D341Med (cell line): ENCODE measurements at places on chromosomes 12 and 14.

DNA sequence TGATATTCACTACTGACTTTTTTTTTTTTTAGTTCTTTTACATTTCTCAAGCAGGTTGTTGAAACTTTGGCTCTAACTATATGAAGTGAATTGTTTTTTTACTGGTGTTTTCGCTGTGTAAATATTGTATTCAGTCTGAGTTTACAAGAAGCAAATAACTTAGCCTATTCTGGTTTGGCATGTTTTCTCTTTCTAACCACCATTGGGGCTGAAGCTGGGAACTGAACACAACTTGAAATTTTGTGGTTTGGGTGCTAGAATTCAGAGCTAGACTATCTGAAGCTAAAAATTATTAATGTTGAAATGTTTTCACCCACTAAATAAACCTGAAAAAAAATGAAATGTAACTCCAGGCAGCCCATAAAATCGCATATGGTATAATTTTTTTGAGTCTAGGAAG lies 37.2 kb downstream of the RAD51B start:
- DNase-seq = no peak

- no peak for DNase-seq
Measured at GRCh38 chr12:46222636-46223035, 46.2 kb downstream of the SLC38A1 start.

- no peak for DNase-seq
Measured at GRCh38 chr12:103833095-103833775, 7.8 kb downstream of the NT5DC3 start.

GRCh38 chr12:50039151-50039835 lies 14.0 kb upstream of the RACGAP1 start:
- peak; percentile 86 for DNase-seq

DNA sequence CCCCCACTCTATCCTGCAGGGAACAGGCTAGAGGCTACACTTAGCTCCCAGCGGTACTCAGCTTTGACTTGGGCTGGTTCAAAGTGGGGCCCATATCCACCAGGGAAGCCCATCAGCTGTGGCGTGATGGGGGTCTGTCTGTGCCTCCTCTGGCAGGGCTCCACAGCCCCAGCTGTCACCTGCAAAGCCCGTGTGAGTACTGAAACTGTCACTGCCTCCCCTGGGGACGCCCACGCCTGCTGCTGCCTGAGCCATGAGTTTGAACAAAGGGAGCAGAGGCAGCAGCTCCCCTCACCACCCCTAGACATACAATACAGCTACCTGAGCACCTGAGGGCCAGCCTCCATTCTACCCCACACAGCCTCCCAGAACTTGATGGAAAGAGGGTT lies 5.0 kb downstream of the REM2 start:
- peak; percentile 72 for DNase-seq

- no peak for DNase-seq
Measured at GRCh38 chr14:52094546-52095271, 25.9 kb upstream of the NID2 start.

DNA sequence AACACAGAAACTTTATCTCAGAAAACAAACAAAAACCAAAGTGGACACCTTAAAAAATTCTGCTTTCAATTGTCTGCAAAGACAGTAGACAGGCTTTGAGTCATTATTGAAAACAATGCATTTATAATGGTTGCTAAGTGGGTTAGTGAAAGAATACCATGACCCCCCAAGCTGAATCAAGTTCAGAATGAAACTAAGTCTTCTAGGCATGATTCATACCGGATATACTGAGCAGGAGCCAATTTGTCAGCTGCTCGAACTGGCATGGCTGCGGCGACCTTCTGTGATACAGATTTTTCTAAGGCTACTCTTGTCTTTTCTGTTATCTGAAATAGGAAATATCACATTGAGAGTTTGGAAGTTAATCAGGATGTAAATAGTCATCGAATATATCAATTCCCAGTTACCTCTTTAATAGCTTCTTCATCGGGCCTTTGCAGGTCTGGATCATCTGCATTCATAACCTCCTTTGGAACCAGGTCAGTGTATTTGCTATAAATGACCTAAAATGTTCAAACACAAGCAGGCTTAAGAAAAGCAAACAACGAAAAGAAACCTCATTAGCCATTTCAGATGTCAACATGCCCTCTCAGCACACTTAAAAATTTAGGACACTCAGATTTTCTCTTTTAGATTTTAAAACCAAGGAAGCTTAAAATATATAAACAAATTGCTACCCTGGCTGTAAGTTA lies 22.3 kb downstream of the SNW1 start:
- no peak for DNase-seq

DNA sequence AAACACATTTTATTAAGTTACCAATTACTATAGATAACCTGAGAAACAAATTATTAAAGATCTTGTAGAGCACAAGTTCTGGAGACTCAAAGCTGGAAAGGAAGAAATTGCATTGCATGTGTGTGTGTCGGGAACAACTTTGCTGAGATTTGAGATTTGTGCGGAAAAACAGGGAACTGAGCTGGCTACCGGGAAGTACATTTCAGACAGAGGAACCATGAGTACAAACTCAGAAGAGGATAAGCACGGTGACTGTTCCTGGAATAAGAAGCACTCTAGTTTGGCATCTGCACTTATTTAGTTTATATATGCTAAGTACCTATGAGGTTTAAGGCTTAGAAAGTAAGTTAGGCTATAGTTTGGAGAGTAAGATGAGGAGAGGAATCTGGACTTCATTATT lies 97.8 kb downstream of the DACT1 start:
- DNase-seq = no peak

DNA sequence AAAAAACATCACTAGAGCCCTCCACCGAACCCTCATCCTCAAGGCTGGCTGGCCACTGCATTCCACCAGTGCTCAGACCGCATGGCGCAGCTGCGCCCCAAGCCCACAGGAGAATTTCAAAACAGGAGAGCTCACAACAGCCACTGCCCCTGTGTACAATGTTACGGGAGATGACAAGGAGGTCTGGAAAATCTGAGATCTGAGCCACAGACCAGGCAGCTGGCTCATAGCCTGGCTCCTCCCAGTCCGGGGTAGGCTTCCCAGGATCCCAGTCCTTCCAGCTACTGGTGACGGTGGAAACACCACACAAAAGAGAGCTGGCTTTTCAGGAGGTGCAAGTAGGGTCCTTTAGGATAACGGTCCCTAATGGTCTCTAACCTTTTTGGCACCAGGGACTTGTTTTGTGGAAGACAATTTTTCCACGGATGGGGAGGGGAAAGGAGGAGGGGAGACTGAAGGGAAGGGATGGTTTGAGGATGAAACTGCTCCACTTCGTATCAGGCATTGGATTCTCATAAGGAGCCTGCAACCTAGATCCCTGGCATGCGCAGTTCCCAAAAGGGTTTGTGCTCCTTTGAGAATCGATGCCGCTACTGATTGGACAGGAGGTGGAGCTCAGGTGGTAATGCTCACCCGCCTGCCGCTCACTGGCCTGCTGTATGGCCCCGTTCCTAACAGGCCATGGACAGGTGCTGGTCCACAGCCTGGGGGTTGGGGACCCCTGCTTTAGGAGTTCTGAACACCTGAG lies 23.0 kb upstream of the NRDE2 start:
- DNase-seq = no peak

GRCh38 chr12:71186571-71187288 lies 28.9 kb upstream of the TSPAN8 start:
- no peak for DNase-seq

DNA sequence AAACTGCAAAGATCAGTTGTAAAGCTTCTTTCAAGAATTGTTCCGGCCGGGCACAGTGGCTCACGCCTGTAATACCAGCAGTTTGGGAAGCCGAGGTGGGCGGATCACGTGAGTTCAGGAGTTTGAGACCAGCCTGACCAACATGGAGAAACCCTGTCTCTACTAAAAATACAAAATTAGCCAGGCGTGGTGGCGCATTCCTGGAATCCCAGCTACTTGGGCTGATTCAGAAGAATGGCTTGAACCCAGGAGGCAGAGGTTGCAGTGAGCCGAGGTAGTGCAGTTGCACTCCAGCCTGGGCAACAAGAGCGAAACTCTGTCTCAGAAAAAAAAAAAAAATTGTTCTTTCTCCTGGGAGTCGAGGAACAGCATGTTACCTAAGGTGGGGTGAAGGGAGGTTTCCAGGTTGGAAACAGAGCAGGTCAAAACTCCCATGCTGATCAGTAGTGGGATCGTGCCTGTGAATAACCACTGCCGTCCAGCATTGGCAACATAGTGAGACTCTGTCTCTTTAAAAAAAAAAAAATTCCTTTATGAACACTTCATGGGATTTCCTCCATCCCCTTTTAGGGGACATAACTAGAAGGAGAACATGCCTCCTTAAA lies 13.9 kb downstream of the FBXO34 start:
- DNase-seq = no peak

DNA sequence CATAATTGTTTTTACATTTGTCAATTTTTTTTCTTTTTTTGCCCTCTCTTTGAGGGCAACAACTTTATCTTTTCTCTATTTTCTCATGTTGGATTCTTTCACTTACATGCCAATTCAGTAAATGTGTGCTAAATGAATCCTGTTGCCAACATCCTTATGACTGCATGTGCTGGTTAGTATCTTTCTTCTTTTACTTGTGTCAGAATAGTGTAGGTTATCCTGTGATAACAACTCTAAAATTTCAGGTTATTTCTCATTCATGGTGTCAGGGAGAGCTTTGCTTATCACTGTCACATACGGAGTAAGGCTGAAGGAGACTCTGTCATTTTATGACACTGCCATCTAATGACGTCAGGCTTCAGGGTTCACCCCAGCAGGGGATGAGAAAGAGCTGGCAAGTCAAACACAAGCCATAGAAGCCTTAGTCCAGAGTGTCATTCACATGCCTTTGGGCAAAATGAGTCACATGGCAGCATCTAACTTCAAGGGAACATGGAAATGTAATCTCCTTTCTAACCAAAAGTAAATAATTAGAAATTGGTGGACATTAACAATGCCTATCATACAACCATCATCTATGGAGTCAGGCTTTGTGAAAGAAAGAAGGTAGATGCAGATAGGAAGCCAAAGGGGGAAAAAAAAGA lies 242.5 kb upstream of the ATP2B1 start:
- DNase-seq = no peak

- DNase-seq = no peak
Measured at GRCh38 chr12:30000401-30000800, 216.7 kb upstream of the TMTC1 start.

- DNase-seq = no peak
Measured at GRCh38 chr14:21258005-21258888, 11.0 kb downstream of the HNRNPC start.

DNA sequence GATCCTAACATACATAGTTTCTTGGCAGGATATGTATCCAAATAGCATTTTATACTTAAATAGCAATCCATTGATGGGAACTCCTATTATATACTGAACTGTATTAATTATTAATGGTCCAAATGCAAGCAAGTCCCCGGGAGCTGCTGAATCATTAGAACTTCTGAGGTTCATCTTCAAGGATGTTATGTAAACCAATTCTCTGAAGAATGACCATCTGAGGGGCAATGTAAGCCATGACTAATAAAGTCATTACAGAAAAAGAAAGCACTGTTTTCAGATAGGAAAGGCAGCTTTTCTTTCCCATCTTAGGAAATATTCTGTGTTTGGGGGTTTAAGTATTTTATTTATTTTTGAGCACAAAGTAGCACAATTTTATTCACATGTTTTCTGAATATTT lies 166.1 kb upstream of the SLC16A7 start:
- no peak for DNase-seq

GRCh38 chr12:89454080-89454848 lies 70.3 kb downstream of the GALNT4 start:
- peak; percentile 47 for DNase-seq

GRCh38 chr14:71187633-71188356 lies 280.5 kb downstream of the PCNX1 start:
- no peak for DNase-seq

GRCh38 chr12:53972722-53973235 lies at the start of gene HOXC11:
Gene HOXC11 (plus strand): TSS chr12:53973126. CDS start chr12:53973242, 116 bp downstream.
- DNase-seq = no peak

- DNase-seq = no peak
Measured at GRCh38 chr12:32344047-32344446, 55.3 kb upstream of the FGD4 start.

DNA sequence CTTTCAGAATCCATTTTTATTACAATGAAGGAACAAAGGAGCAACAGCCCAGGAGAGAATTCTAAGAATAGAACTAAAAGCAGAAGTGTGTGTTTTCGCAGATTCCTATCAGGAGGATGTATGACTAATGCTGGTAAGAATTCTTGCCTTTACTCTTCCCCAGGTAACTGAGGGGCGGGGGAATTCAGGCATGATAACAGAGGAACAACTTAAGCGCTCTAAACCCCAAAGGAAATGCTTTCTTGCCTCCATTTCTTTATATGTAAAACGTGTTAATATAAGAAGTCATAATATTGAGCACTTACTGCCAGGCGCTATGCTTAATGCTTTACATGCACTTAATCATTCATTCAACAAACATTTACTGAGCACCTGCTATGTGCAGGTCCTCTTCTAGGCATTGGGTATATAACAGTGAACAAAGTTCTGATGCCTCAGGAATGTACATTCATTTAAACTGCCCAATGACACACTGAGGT lies 4.5 kb downstream of the HCAR1 start:
- no peak for DNase-seq

DNA sequence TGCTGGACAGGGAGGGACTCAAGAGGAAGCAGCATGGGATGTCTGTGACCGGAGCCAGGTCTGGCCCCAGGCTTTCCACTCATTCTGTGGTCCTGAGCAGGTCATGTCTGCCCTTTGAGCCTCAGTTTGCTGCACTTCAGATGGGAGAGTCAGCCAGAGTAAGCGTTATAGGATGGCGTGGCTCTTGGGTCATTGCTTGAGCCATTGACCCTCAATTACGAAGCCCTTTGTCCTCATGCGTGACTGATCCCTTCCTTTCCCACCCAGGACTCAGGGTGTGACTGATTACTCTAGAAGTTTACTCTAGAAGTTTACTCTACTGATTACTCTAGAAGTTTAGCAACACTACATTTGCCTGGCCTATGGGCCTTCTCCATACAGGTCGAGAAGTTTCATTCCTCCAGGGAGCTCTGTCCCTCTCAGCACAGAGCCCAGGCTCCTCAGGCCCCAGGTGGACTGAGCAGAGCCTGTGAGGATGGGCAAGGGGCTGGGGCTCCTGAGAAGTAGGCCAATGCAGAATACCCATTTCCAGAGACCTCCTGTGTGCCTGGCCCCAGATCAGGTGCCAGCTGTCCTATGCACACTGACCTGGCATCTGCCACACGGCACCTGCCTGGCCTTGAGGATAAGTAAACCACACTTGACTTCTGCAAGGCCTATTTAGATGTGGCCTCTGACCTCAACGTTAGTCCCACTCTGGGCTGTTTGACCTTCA lies 7.6 kb upstream of the IFI27 start:
- DNase-seq = no peak
